ENCODE measurements at places on chromosomes 4 and X.

DNA sequence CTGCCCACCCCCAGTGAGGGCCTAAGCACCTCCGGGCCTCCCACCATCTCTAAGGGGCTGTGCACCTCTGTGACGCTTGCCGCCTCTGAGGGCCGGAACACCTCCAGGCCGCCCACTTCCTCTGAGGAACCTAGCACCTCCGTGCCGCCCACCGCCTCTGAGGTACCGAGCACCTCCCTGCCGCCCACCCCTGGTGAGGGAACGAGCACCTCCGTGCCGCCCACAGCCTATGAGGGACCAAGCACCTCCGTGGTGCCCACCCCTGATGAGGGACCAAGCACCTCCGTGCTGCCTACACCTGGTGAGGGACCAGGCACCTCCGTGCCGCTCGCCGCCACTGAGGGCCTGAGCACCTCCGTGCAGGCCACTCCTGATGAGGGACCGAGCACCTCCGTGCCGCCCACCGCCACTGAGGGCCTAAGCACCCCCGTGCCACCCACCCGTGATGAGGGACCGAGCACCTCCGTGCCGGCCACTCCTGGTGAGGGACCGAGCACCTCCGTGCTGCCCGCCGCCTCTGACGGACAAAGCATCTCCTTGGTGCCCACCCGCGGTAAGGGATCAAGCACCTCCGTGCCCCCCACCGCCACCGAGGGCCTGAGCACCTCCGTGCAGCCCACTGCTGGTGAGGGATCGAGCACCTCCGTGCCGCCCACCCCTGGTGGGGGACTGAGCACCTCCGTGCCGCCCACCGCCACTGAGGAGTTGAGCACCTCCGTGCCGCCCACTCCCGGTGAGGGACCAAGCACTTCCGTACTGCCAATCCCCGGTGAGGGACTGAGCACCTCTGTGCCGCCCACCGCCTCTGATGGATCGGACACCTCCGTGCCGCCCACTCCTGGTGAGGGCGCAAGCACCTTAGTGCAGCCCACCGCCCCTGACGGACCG lies 977 bp downstream of the MAGEE1 start:
- no peak for DNase-seq

DNA sequence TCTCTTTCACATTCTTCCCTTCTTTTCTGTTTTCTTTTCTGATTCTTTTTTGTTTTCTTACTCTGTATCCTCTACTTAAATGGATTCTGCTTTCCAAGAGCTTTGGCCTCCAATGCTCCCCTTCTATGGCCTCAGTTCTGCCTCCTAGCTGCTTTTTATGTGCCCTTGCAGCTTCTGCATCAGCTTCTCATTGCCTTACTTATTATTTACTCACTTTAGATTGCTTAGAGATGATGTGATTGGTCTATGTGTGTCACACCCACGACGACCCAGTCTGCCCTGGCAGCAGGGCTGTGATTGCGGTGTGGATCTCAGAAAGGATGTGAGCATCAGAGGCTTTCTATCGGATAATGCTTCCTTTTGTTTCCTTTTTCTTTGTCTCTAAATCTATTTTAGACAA lies 71.8 kb upstream of the SMARCA5 start:
- DNase-seq = no peak

- no peak for DNase-seq
Observed at GRCh38 chr4:132062611-132063239, 1086.4 kb upstream of the PCDH10 start.

GRCh38 chrX:19790829-19791228 lies 96.6 kb downstream of the SH3KBP1 start:
- DNase-seq = no peak

DNA sequence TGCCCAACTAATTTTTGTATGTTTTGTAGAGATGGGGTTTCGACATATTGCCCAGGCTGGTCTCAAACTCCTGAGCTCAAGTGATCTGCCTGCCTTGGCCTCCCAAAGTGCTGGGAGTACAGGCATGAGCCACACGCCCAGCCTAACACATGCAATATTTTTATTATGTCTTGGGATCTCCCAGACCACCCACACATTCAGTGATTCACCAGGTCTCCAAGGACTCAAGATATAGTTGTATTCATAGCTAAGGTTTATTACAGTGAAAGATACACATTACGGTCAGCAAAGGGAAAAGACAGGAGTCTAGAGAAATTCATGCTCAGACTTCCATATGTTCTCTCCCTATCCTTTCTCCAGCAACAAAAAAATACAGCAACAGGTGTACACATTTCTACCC lies 25.5 kb upstream of the FAM120C start:
- no peak for DNase-seq

DNA sequence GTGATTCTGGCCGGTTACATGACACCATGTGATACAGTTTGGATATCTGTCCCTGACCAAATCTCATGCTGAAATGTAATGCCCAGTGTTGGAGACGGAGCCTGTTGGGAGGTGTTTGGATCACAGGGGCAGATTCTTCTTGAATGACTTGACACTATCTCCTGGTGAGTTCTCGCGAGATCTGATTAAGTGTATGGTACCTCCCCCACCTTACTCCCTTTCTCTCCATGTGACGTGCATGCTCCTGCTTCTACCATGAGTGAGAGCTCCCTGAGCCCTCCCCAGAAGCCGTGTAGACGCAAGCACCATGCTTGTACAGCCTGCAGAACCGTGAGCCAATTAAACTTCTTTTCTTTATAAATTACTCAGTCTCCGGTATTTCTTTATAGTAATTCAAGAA lies 23.6 kb downstream of the CPE start:
- no peak for DNase-seq

DNA sequence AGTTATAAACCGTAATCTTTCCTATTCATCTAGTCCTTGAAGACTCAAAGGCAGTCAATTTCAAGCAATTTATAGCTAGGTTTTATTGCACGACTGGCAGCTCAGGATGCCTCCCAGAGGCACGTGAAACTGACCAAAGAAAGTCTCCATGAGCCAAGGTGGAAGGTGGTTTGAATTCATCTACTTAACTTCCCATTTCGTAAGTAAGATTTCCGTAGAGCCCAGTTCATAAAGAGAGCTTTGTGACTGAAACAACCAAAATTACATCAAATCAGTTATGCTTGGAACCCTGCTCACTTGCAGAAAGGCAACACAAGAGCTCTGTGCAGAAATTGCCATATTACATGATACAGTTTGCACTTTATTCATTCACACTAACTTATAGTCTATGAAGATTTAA lies 556.0 kb downstream of the TRIML1 start:
- DNase-seq = no peak

GRCh38 chr4:6991771-6992557 lies 51.2 kb upstream of the TADA2B start:
- DNase-seq = no peak

GRCh38 chrX:14440106-14440505 lies 89.2 kb upstream of the GLRA2 start:
- DNase-seq = no peak

DNA sequence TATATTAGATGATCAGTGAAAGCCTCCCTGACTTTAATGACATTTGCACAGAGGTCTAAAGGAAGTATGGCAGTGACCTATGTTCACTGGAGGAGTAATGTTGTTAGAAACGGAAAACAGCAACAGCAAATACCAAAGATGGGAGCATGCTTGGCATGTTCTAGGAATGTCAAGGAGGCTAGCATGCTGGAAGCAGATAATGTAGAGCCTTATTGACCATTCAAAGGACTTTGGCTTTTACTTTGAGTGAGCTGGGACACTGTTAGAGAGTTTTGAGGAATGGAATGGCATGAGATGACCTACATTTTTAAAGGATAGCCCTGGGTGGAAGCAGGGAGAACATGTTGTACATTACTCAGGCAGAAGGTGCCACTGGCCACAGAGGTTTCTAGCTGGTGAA lies 6.0 kb downstream of the RPA4 start:
- DNase-seq = no peak

GRCh38 chr4:14695095-14695845 lies 307.0 kb upstream of the CPEB2 start:
- DNase-seq = no peak

GRCh38 chrX:120109378-120109777 lies 6.3 kb downstream of the RHOXF1 start:
- no peak for DNase-seq

GRCh38 chr4:36348403-36348938 lies 67.1 kb downstream of the DTHD1 start:
- no peak for DNase-seq

DNA sequence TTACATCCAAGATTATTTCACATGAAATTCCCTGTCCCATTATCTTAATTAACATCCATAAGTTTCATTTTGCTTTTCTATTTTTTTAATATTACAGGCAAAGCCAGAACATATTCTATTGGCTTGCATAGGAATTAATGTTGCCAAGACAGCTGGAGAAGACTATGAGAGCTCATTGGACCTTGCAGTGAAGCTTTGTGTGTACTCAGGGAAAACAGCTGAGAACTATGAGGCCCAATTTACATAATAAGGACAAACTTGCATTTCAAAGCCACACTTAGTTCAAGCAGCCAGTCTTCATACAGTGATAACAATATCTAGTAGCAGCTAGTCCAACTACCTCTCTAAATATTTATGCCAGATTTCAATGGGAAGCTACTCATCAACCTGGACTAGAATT lies 134.4 kb downstream of the DDX53 start:
- no peak for DNase-seq

- DNase-seq = no peak
Observed at GRCh38 chrX:9598344-9598743, 133.5 kb downstream of the TBL1X start.

GRCh38 chrX:17081511-17081910 lies 135.1 kb downstream of the REPS2 start:
- no peak for DNase-seq

GRCh38 chrX:71623714-71624113 lies 5.4 kb upstream of the CXCR3 start:
- no peak for DNase-seq

GRCh38 chr4:57109411-57109846 lies 756 bp downstream of the IGFBP7 start:
- DNase-seq = no peak

GRCh38 chr4:153684182-153684970 lies at the start of gene TLR2:
Gene TLR2 (plus strand): TSS chr4:153684280. CDS start chr4:153702908, 18,628 bp downstream.
- no peak for DNase-seq

DNA sequence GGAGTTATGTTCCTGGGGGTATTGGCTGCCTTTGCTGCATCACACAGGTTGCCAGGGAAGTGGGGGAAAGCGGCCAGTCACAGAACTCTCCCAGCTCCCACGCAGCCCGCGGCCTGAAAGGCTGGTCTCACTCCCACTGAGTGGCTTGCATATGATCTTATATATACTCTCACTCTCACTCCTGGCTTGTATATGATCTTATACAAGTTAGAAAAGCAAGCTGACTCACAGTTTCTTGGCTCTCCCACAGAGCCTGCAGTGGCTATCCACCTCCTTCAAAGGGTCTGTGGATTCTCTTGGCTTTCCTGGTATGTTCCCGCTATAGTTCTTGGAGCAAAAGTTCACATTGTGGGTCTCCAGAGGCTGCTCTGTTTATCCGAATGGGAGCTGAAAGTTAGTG lies 833.5 kb upstream of the GALNTL6 start:
- DNase-seq = no peak

DNA sequence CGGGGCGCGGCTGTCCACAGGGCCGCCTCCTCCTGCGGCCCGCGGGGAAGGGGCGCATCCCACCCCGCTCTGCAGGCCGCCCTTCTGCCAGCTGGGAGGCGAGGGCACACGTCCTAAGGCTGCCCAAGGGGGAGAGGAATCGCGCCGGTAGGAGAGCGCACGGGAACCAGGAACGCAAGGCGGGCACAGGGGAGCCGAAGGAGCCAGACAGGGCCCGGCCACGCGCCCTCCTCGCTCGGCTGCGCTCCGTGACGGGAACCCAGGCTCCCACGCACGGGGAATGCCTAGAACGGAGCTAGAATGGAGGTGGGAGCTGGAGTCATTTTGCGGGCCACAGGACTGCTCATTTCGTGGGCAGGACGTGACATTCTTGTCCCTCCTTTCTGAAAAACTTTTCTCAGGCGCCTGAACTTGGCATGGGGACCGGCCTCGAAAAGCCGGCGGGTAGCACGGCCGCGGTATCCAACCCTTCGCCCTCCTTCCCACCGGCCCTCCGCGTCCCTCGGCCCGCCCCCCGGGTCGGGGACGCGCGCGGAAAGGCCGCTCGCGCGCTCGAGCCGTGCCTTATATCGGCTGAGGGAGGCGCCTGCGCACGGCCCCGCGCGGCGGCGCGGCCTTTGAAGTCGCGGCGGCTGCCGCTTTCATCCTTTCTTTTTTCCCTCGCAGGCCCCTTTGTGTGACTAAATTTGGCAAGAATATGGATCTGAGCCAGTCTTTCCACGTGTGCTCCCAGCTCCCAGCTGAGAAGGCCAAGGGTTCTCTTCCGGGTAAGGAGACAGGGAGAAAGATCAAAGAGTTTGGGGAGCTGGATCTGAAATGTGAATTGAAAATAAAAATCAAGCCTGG lies 4.2 kb upstream of the LEF1 start:
- peak; percentile 7 for DNase-seq

- peak; percentile 73 for DNase-seq
Observed at GRCh38 chr4:89245459-89245858, 62.1 kb downstream of the GPRIN3 start.

Measured in NCI-H2171 treated with DMSO at 0.1 percent for 48 hours (cell line).